Activated B cell treated with CpG ODN at 0.5 μM for 24 hours (primary cell): ENCODE measurements at places on chromosomes 4 and X.

- H3K27ac ChIP-seq, result no peak overlapping the region
- no peaks in the 10 kb centered on the region for H3K27me3 ChIP-seq
- H3K4me3 ChIP-seq, result no peak overlapping the region
- DNase-seq, result no peak
Measured at GRCh38 chrX:95218976-95219375, 1465.7 kb upstream of the DIAPH2 start.

- H3K4me3 ChIP-seq, result no peak overlapping the region
- H3K27ac ChIP-seq, result no peak overlapping the region
- peaks cover 79% of the 10 kb centered on the region for H3K36me3 ChIP-seq
- H3K4me1 ChIP-seq, result no peaks in the 10 kb centered on the region
- H3K27me3 ChIP-seq, result no peaks in the 10 kb centered on the region
Measured at GRCh38 chr4:4425119-4425690, 38.3 kb downstream of the NSG1 start.

GRCh38 chr4:3107271-3107670, 32.8 kb downstream of the HTT start:
- no peak overlapping the region for H3K27ac ChIP-seq
- no peak overlapping the region for H3K4me3 ChIP-seq
- H3K36me3 ChIP-seq, result peaks cover 80% of the 10 kb centered on the region
- H3K4me1 ChIP-seq, result peaks cover 9% of the 10 kb centered on the region
- no peak for DNase-seq

DNA sequence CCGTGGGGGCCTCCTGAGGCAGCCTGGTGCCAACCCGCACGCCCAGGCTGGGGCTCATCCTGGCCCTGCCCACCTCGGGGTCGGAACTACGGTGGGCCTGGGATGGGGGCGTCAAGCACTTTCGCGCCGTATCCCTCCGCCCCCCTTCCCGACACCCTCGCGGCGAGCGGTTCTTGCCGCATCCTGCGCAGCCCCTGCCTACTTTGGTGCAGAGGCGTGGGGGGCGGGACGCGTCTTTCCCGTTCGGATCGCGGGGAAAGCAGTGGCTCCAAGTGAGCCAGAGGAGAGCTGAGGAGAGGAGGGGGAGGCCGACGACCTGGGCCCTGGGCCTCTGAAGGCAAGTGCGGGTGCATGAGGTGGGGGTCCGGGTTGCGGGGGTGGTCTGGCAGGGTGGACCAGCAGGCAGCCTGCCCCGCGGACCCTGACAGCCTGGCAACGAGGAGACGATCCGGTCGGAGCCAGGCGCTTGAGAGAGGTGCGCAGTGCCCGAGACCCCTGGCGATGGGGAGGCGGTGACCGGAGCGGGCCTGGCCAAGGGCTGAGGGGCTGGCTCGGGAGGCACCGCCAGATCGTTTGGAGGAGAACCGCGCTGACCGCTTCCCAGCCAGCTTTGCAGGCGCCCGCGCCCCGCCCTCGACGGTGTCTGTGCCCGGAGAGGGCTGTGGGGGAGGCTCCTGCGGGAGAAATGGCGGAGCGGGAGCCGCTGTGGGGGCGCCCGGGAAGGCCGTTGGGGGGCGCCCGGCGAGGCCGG, at the start of gene GPRASP2:
Gene GPRASP2, plus strand, starts transcription at position 233 of the 751 bp plus-strand sequence. CDS start 2,422 bp downstream, outside the sequence.
- H3K4me1 ChIP-seq, result peaks cover 13% of the 10 kb centered on the region
- H3K27me3 ChIP-seq, result peaks cover 13% of the 10 kb centered on the region
- H3K27ac ChIP-seq, result no peak within 1 kb of the TSS

- DNase-seq, result no peak
- peaks cover 7% of the 10 kb centered on the region for H3K4me1 ChIP-seq
- H3K27me3 ChIP-seq, result no peaks in the 10 kb centered on the region
- H3K27ac ChIP-seq, result no peak overlapping the region
- H3K4me3 ChIP-seq, result peak overlapping the region; percentile 28
Measured at GRCh38 chrX:70970482-70970995, 39.6 kb upstream of the SLC7A3 start.

- no peaks in the 10 kb centered on the region for H3K36me3 ChIP-seq
- H3K27me3 ChIP-seq, result no peaks in the 10 kb centered on the region
- peaks cover 4% of the 10 kb centered on the region for H3K4me1 ChIP-seq
- no peak for DNase-seq
- H3K27ac ChIP-seq, result no peak overlapping the region
Measured at GRCh38 chrX:23930894-23931604, 23.2 kb downstream of the CXorf58 start.

- H3K36me3 ChIP-seq, result peaks cover 30% of the 10 kb centered on the region
- no peaks in the 10 kb centered on the region for H3K27me3 ChIP-seq
- H3K4me3 ChIP-seq, result no peak overlapping the region
Measured at GRCh38 chr4:150743564-150744342, 161.8 kb downstream of the MAB21L2 start.

- H3K27ac ChIP-seq, result no peak overlapping the region
- no peak overlapping the region for H3K4me3 ChIP-seq
- peaks cover 8% of the 10 kb centered on the region for H3K27me3 ChIP-seq
- no peaks in the 10 kb centered on the region for H3K36me3 ChIP-seq
- DNase-seq, result no peak
Measured at GRCh38 chr4:183807420-183808096, 97.5 kb upstream of the STOX2 start.

- H3K4me1 ChIP-seq, result peaks cover 27% of the 10 kb centered on the region
- DNase-seq, result no peak
- H3K27me3 ChIP-seq, result no peaks in the 10 kb centered on the region
- H3K36me3 ChIP-seq, result no peaks in the 10 kb centered on the region
- peak overlapping the region; percentile 84 for H3K27ac ChIP-seq
Measured at GRCh38 chr4:14124816-14125215, 497.3 kb upstream of the BOD1L1 start.

GRCh38 chr4:183853548-183853940, 51.6 kb upstream of the STOX2 start:
- no peak overlapping the region for H3K27ac ChIP-seq
- no peak overlapping the region for H3K4me3 ChIP-seq
- no peaks in the 10 kb centered on the region for H3K36me3 ChIP-seq
- peaks cover 7% of the 10 kb centered on the region for H3K27me3 ChIP-seq

GRCh38 chrX:83509254-83509801, 1.2 kb downstream of the POU3F4 start:
- H3K27me3 ChIP-seq, result peaks cover 22% of the 10 kb centered on the region
- H3K4me1 ChIP-seq, result peaks cover 2% of the 10 kb centered on the region
- H3K36me3 ChIP-seq, result no peaks in the 10 kb centered on the region
- no peak overlapping the region for H3K27ac ChIP-seq
